BJ (cell line): ENCODE measurements at places on chromosomes 5 and 9. TPM values are rescaled to one million over a fixed set of nuclear protein-coding genes. Genes with fewer than 3 reads are reported as not detected.

GRCh38 chr5:163645421-163646416 lies 140.3 kb downstream of the MAT2B start:
- DNase-seq: no peak

DNA sequence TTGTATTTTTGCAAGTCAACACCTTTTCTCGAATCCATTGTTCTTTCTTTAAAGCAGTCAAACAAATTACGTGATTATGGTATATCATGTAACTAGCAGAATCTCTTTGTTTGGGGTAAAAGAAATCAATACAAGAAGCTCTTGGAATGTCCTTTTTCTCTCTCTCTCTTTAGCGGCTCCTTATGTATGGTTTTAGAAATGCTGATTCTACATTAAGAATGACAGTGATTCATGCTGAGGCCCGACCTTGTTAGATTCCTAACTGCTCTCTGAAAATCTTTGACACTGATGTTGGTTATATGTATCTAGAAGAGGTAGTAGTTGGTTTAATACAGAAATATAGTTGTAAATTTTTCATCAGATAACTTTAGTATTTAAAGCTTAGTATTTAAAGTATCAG lies 76.4 kb downstream of the SNX24 start:
- no peak for DNase-seq

DNA sequence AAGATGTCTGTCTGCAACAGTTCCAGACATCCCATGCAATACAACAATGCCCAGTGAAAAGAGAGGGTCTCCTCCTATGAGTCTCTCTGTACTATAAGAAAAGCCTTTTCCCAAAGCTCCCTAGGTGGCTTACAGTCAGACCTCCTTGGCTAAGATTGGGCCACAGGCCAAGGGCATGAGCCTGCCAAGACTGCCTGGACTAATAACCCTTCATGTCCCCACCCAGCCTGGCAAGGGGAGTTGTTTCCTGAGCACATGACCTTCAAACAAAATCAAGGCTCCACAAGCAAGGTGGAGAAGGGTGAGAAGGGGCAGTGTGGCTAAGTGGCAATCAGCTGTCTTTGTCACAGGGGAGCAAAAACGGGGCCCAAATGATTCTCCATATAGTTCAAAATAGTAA lies 75.6 kb upstream of the ZSWIM6 start:
- no peak for DNase-seq

The IFNK gene
- not detected in 2 replicates for polyA plus RNA-seq

DNA sequence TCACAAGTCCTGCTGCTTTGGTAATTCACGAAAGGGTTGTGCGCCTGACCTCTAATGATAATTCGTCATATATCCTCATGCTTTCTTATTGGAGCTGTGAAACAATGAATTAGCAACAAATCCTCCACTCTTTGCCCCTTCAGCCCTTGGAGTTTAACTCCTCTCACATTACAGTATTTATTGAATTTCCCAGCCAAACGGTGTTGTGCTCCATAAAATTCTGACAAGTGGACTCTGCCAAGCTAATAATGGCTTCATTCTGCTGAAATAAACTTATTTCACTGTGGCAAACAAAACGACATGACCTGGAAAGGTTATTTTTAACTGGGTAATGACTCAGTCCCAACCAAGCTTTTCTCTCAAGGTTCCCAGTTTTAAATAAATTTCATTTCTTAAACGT lies 984.4 kb upstream of the DMAC1 start:
- DNase-seq: no peak

DNA sequence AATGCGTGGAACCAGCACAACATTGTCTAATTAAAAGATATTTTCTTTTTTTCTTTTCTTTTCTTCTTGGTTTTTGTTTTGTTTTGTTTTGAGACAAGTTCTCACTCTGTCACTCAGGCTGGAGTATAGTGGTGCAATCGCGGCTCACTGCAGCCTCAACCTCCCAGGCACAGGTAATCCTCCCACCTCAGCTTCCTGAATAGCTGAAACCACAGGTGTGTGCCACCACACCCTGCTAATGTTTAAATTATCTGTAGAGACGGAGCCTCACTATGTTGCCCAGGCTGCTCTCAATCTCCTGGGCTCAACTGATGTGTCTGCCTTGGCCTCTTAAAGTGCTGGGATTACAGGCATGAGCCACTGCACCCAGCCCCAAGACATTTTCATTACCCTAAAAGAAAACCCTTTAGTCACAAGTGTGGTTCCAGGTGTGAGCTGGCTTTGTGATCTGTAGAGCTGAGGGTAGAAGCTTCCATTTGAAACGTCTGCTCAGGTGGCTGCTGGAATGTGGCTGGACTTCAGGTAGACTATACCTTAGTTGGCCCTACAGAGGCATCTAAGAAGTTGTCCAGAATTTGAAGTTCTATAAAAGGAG lies 19.1 kb upstream of the NEK6 start:
- no peak for DNase-seq

- DNase-seq: no peak
Measured at GRCh38 chr9:14097666-14098415, 216.1 kb downstream of the NFIB start.

- DNase-seq: no peak
Measured at GRCh38 chr9:116464987-116465571, 222.0 kb upstream of the TRIM32 start.

The CAMK4 gene
- polyA plus RNA-seq: 0.71 and 0.78 TPM in 2 replicates

DNA sequence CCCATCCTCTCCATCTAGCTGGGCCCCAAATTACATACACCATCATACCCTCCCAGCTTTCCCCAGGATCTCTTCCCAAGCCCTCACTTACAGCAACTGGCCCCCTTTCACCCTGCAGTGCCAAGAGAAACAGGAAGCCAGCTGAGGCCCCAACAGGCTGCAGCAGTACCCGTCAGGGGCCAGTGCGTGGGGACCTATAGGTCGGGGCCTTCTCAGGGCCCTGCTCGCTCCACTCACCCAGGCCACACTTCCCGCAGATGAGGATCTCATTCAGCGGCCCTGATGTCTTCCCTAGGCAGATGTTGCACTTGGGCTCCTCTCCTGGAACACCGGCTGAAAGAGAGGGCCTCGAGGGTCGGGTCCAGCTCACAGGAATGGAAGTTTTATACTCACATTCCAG lies 6.8 kb downstream of the PHF19 start:
- no peak for DNase-seq

The BRINP1 gene
- 0.60 TPM in 2 replicates for polyA plus RNA-seq

DNA sequence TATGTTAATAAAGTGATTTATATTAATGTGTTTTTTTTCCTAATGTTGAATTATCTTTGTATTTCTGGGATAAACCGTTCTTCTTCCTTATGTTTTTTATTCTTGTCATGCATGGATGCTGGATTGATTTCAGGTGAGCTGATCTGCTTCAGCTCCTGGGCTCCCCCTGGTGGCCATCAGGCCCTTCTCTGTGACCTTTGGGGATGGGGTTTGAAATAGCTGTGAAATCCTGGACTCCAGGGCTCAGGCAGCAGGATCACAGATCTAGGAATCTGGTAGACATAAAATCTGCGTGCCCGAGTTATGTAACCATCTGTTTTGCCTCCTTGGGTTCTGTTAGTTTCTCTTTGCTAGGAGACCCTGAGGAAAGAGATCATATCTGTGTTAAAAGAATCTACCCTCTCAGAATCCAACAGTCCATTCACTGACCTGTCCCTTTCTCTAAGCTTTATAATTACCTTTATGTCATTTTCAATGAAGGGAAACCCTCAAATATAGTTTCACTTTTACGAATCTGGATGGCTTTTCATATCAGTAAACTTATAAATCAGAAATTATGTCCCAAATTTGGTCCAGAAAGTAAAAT lies 12.2 kb upstream of the OR13J1 start:
- peak; percentile 20 for DNase-seq

GRCh38 chr5:117454716-117455212 lies 880.1 kb upstream of the SEMA6A start:
- DNase-seq: no peak

The HSPB3 gene
- 14.4 and 22.2 TPM in 2 replicates for polyA plus RNA-seq

The PCDHGC4 gene
- 0.49 TPM in 2 replicates for polyA plus RNA-seq

The OR1J2 gene
- polyA plus RNA-seq: 0.64 TPM in 2 replicates

GRCh38 chr5:42507451-42508097 lies 84.3 kb downstream of the GHR start:
- DNase-seq: no peak

The TLN1 gene
- 215 and 399 TPM in 2 replicates for polyA plus RNA-seq

- DNase-seq: no peak
Measured at GRCh38 chr5:95870105-95870672, 47.7 kb upstream of the GLRX start.

DNA sequence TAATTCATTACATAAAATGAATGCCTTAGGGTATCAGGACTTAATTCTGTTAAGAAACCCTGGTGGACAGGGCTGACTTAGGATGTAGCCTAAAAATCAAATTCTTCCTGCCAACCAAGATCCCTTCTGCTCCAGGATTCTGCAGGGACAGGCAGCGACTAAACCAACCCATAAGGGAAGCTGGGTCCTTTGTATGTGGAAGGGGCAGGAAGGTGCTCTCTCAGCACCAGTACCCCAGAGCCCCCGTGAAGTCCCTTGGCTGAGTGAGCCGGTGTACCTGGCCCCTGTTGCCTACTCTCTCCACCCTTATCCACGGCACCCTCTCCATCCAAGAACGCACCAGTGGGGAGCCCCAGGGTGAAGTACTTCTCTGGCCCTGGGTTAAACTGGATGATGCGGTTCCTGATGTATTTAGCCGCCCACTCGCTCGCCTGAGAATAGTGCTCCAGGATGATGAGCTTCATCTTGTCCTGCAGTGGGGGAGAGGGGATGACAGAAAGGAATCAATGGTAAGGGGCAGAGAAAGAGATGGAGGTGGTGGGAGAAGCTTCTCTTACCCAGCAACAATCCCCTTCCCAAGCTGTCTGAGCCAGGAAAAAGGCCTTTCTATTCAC lies 1.1 kb downstream of the GNPDA1 start:
- DNase-seq: no peak

- DNase-seq: no peak
Measured at GRCh38 chr5:71762826-71763225, 43.8 kb downstream of the CARTPT start.

DNA sequence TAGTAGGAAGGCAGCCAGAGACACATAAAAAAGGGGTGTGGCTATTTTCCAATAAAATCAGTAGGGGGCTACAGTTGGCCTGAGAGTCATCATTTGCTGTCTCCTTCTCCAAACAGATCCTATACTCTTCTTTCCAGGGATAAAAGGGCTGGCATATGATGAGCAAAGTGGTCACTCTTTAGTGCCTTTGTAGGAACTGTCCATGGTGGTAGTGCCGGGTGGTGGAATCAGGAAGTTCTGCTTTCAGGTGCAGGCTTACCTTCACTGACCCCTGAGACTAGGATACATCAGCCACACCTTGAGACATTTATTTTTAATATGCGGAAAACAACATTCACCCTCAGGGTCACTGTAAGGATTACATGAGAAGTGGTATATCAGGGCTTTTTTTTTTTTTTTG lies 80.8 kb downstream of the ASTN2 start:
- no peak for DNase-seq

- no peak for DNase-seq
Measured at GRCh38 chr5:20340126-20340525, 352.1 kb upstream of the CDH18 start.
